NCI-H1105 (cell line): ENCODE measurements at places on chromosomes 1 and 21.

DNA sequence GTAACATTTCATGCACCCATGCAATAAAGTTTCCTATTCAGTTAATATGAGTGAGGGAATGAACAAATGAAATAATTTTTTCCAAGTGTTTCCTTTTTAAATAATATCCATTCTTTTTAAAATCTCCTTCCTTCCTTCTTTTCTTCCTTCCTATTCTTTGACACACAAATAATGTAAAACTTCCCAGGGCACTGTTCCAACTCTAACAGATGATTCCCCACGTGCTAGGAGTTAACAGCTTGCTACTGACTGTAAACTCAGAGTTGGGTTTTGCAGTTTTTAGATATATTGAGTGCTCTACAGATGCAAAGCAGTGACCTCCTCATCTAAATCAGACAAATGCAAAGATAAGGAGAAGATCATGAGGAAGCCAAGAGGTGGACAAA lies 54.0 kb upstream of the POU2F1 start:
- DNase-seq = no peak

GRCh38 chr1:165129568-165130164 lies 226.8 kb downstream of the LMX1A start:
- DNase-seq = peak; percentile 77

GRCh38 chr21:16620786-16621320 lies 891.1 kb downstream of the USP25 start:
- no peak for DNase-seq

- DNase-seq = no peak
Observed at GRCh38 chr1:12677565-12677964, 33.7 kb downstream of the AADACL4 start.

GRCh38 chr1:187819086-187819485 lies 990.3 kb downstream of the PLA2G4A start:
- DNase-seq = no peak
